ENCODE measurements at places on chromosomes 3 and 15. TPM values are rescaled to one million over a fixed set of nuclear protein-coding genes. Genes with fewer than 3 reads are reported as not detected.

GRCh38 chr3:9976721-9977709, 9.6 kb downstream of the EMC3 start:
- no peak for DNase-seq

GRCh38 chr3:133691273-133692107, 29.7 kb upstream of the TOPBP1 start:
- DNase-seq = no peak

- DNase-seq = no peak
Measured at GRCh38 chr3:171784387-171784786, 25.9 kb downstream of the PLD1 start.

DNA sequence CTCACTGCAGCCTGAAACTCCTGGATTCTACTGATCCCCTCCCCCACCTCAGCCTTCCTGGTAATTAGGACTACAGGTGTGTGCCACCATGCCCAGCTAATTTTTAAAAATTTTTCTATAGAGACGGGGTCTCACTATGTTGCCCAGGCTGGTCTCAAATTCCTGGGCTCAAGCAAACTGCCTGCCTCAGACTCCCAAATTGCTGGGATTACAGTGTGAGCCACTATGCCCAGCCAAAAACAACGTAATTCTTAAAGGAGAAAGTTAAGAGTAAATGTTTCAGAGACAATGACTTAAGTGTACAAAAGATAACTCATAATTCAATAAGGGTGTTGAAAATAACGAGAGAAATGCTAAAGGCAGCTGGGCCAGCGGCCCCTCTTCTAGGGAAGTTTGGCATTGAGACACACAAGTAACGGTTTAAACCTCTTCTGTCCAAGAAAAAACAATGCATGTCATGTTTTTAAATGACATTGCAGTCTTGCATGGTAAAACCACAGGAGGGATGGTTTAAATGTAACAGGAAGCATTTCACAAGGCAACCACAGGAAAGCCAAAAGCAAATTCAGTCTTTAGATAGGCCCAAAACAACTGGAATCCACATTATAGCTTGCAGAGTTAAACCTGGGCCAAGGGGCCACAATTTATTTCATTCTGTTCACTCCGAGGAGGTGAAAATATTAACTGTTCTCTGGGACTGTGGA, 5.1 kb downstream of the PROK2 start:
- no peak for DNase-seq

GRCh38 chr3:33152363-33153360, 38.8 kb downstream of the CRTAP start:
- DNase-seq = no peak

- no peak for DNase-seq
Measured at GRCh38 chr3:176867681-176868663, 329.3 kb downstream of the TBL1XR1 start.

DNA sequence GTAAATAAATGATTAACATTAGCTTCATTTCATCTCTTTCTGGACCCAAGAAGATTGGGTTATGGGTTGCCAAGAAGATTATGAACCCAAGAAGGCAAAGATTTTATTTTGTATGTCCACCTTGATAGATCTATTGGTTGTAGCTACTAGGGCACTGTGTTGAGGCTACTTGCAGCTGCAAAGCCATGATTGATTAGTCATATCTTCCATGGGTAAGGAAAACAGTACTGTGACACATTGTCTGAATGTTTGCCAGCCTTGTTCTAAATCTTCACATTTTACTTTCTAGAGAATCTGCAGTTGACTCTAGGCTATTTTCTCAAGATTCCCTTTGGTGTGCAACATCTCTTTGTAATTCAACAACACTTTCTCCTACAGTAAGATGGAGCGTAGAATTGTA, 229.2 kb upstream of the KCNH8 start:
- DNase-seq = no peak

DNA sequence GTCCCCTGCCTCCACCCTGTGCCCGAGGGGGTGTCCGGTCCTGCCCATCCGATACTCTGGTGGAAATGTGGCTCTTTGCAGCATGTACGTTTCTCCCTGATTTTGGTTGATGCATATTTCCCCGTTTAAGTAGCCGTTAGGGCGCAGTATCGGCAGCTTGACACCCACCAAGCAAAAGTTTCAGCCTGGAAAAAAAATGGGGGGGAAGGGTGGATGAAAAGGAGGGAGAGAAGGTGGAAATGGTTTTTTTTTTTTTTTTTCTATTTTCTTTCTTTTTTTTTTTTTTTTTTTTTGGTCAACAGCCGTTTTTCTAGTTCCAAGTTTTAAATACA, 1.3 kb downstream of the RAP2B start:
- DNase-seq = no peak

- no peak for DNase-seq
Measured at GRCh38 chr3:46642971-46643370, 30.6 kb downstream of the FAM240A start.

- DNase-seq = no peak
Measured at GRCh38 chr3:188497021-188497420, 343.1 kb downstream of the LPP start.

COPB2 gene
- total RNA-seq = 91.0 TPM

NANOGP8 gene
- total RNA-seq = not detected

- no peak for DNase-seq
Measured at GRCh38 chr3:167631471-167631870, 22.3 kb downstream of the WDR49 start.

DNA sequence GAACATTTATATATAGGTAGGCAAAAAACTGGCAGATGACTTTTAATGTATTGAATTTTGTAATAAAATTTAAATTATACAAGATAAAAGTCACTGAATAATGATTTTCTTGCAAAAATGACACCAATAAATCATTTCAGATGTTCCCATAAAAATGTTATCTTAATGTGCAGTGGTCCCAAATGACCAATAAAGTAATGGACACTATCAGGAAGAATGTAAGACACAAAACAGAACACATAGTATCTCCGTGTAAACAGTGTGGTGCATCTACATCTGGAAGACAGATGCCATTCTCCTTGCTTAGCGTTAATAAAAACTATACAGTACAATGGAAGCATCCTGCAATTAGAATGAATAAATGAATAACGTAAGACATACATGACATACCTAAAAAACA, 41.5 kb downstream of the FGF7 start:
- no peak for DNase-seq

PROS1 gene
- 0.32 TPM for total RNA-seq

DNA sequence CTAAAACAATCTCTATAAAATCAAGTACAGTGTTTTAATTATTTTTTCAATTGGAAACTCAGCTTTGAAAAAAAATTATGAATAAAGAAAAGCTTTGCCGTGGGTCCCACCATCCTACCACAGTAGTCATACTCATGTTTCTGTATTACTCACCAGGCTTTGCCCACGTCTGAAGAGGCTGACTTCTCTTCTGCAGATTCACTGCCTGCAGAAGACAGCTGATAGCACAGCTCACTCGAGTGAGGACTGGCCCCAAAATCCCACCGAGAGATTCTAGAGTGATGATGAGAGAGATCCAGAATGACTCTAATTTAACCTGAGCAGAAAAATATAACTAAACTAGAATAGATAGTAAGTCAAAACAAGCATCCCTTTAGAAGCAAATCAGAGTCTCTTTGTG, 11.9 kb downstream of the C2CD4B start:
- DNase-seq = no peak

COL6A5 gene
- not detected for total RNA-seq

RGMA gene
- 0.08 TPM for total RNA-seq

DNA sequence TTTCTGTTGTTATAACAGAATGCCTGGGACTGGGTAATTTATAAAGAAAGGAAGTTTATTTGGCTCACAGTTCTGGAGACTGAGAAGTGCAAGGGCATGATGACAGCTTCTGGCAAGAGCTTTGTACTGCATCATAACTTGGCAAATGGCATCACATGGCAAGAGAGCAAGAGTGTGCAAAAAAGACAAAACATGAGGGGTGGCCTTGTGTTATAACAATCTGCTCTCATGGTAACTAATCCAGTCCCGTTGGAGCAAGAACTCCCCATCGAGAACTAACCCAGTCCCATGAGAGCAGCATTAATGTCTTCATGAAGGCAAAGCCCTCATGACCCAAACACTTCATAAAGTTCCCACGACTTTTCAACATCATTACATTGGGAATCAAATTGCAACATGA, 23.2 kb downstream of the SCN11A start:
- no peak for DNase-seq

DNA sequence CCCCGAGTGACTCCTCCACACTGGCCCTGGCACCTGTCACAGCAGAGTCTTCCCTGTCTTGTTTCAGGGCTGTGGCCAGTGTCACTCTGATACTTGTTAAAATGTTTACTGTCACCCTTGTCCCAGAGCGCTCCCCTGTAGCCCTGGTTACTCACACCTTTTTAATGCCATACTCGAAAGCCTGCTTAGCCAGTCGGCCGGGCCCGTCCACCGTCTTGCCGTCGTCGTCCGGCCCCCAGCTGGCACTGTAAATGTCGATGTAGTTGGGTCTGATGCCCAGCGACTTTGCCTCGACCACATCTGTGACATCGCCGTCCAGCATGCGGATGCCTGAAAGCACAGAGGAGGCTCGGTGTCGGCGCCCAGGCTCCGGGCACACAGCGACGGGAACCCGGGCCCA, 91.3 kb downstream of the PCSK6 start:
- no peak for DNase-seq

DNA sequence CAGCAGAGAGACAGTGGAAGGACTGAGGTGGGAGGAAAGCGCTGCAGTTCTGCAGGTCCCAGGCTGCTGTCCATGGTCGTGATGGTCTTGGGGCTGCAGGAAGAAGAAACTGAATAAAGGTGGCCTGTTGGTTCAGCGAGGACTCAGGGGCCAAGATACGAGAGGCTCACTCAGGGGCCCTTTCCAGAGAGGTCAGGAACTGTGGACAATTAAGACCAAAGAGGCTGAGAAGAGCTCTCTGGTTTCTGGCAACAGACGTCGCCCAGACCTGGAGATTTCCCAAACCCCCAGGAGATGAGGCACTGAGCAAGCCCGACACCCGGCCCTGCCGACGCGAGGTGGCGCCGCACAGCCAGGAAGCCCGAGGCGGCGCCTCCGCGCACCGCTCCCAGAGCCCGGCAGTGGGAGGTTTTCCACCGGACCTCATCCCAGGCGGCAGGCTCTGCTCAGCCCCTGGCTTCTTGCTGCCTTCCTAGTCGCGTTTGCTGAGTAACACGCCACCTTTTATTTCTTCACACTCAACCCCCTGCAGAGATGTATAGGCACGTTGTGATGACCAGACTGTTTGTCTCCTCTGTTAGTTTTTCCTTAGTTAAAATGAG, 56.4 kb upstream of the ARRDC4 start:
- DNase-seq = peak; percentile 26

GRCh38 chr3:127525373-127525772, 65.2 kb downstream of the TPRA1 start:
- no peak for DNase-seq

DNA sequence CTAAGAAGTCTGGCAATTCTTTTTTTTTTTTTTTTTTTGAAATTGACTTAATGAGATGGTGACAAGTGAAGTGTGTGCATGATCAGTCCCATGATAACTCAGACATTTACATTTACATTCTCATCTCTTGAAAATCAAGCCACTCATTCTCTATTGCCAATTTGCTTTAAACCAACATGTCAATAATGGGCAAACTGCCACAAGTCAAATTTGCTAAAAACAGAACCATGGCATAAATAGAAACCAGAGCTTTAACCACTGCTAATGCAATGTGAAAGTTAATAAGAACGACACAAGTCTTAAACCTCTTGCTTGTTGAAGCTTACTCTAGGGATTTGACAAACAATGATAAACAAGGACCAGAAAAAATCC, 12.0 kb upstream of the COL8A1 start:
- DNase-seq = no peak

IL17RB gene
- total RNA-seq = not detected

EXOSC7 gene
- 91.6 TPM for total RNA-seq

CTXN2 gene
- not detected for total RNA-seq

PLS1 gene
- 7.0 TPM for total RNA-seq

DNA sequence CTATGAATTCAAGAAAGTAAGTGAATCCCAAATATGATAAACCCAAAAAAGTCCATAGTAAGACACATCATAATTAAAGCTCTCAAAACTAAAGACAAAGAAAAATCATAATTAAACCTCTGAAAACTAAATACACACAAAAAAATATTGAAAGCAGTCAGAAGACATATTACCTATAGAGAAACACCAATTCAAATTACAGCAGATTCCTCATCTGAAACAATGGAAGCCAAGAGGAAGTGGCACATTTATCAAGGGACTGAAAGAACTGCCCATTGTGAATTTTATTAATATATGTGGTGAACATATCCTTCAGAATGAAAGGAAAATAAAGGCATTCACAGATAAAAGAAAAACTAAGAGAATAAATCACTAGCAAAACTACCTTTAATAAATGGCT, 128.2 kb downstream of the SCAPER start:
- no peak for DNase-seq

- no peak for DNase-seq
Measured at GRCh38 chr15:20341901-20342600, 199.5 kb downstream of the GOLGA6L6 start.

GRCh38 chr3:139074565-139075115, 29.9 kb upstream of the PRR23C start:
- DNase-seq = no peak

- no peak for DNase-seq
Measured at GRCh38 chr15:74683758-74684157, 12.1 kb downstream of the EDC3 start.

DNA sequence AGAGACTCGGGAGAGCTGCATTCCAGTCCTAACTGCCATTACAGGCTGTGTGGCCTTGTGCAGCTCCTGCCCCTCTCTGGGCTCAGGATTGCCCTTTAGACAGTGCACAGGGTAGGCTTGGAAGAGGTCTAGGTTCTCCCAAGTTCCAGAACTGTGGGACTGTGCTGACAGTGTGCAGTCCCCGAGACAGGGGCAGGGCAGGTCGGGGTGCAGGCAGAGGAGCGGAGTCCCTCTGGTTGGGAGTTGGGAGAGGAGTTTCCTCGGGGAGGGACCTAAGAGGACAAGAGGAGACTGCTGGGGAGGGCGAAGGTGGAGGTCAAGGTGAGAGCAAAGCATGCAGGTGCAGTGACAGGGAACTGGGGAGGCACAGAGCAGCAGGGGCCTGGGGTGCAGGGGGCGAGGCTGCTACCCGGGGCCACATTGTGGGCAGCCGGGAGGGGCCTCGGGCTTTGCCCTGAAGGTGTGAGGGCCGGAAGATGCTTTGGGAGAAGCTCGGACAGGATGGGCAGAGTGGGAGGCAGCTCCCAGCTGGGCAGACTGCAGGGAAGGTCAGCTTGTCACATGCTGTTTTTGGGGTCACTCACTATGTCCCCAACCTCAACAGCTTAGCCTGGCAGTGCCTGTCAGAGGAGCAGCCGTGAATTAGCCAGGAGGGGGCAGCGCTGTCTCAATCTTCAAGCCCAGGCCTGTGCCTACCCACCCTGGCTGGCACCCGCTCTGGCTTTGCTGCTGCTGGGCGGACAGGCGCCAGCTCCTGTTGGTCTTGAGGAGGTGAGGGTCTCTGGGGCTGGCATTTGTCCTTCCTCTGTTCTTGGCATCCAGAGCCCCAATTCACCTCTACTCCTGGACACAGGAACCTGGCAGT, 15.4 kb upstream of the CSPG4 start:
- DNase-seq = peak; percentile 66

DNA sequence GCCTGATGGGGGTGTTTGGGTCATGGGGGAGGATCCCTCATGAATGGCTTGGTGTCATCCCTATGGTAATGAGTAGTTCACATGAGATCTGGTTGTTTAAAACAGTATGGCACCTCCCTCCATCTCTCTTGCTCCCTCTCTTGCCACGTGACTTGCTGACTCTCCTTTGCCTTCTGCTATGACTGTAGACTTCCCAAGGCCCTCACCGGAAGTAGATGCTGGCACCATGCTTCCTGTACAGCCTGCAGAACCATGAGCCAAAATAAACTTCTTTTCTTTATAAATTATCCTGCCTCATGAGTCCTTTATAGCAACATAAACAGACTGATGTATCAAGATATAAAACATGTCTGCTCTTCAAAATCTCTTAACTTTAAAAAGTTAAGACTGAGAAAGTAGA, 96.1 kb downstream of the TFDP2 start:
- DNase-seq = no peak
